BJ (cell line): ENCODE measurements at places on chromosomes 1 and 21.

DNA sequence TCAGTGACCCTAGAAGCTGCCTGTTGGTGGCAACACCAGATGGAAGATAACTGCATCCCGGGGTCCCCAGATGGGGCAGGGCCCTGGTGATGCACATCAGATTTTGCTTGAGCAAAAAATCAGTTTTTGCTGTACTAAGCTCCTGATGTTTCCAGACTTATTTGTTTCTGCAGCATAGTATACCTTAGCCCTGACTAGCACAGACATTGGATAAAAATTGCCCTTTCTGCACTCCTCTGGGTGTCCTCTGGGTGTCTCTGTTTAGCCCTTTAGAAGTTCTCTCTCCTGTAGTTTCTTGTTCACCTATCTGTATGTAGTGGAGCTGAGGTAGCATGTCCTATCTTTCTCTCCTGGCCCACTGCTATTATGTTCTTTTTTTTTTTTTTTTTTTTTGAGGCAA is 30.3 kb upstream of the PLA2G2C start:
- DNase-seq: no peak

DNA sequence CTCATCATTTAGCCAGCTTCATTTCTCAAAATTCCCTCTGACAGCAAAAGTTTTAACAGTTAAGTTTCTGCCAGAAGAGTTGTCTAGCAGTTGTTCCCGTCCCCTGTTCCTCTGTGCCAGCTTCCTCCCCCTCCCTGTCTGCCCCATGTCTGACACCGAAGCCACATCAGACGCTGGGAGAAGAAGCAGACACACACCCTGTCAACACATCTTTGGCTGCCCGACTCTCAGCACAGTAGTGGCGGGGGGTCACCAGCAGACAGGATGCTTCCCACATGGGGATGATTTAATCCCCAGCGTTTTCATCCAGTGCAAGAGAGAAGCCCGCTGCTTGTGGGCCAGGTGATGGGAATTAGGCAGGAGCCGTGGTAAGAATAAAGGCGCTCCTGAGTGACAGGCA is 379.4 kb upstream of the RUNX1 start:
- no peak for DNase-seq

DNA sequence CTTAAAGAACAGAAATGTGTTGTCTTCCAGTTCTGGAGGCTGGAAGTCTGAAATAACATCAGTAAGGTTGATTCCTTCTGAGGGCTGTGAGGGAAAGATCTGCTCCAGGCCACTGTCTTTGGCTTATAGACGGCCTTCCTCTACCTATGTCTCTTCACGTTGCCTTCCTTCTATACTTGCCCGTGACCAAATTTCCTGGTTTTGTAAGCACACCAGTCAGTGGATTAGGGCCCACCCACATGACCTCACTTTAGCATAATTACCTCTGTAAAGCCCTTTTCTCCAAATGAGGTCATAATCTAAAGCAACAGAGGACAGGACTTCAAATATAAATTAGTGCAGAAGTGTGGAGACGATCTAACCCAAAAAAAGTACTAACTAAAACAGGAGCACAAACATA is 231.6 kb downstream of the NRIP1 start:
- no peak for DNase-seq

- DNase-seq: no peak
Observed at GRCh38 chr1:7387053-7387927, 383.8 kb upstream of the VAMP3 start.

DNA sequence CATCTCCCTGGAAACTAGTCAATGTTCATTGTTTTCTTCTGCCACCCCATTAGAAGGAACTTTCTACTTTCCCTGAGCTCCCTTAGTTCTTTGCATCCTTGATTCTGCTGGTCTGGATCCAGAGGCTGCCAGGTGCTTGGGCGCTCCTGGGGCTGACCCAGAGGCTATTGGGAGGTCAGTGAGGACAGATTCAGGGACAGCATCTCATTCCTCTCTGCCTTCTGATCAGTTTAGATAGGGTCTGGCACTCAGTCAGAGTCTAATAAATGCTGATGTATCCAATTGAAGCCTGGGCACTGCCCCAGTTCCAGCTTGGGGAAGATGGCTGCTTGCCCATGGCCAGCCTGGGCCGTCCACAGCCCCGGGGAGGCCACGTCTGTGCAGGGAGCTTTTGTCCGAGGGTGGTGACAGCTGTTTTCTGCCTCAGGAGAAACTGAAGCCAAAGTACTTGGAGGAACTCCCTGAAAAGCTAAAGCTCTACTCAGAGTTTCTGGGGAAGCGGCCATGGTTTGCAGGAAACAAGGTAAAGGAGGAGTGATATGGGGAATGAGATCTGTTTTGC is 2.3 kb downstream of the GSTM1 start:
- no peak for DNase-seq
